Lower lobe of right lung (tissue), 2 donors: ENCODE measurements at places on chromosomes 11 and 22.

GRCh38 chr11:27390318-27391295, 27.6 kb upstream of the CCDC34 start:
- H3K4me3 ChIP-seq = no peak overlapping the region
- no peak overlapping the region for H3K27ac ChIP-seq
- DNase-seq = no peak
- H3K27me3 ChIP-seq = no peaks in the 10 kb centered on the region
- H3K4me1 ChIP-seq = peaks cover 1% of the 10 kb centered on the region

- no peak overlapping the region for H3K27ac ChIP-seq
- no peak overlapping the region for H3K4me3 ChIP-seq
- peaks cover 50% of the 10 kb centered on the region for H3K27me3 ChIP-seq
- peak; percentile 37 for DNase-seq
- H3K36me3 ChIP-seq = no peaks in the 10 kb centered on the region
- H3K4me1 ChIP-seq = no peaks in the 10 kb centered on the region
These were observed 456.9 kb downstream of the BRD1 start for GRCh38 chr22:49370627-49371301.

GRCh38 chr11:123246749-123247495, 51.9 kb upstream of the CLMP start:
- no peaks in the 10 kb centered on the region for H3K27me3 ChIP-seq
- H3K4me3 ChIP-seq = no peak overlapping the region
- DNase-seq = peak; percentile 85
- H3K4me1 ChIP-seq = no peaks in the 10 kb centered on the region
- no peak overlapping the region for H3K27ac ChIP-seq

GRCh38 chr11:2899080-2899783, 13.7 kb upstream of the CDKN1C start:
- H3K27me3 ChIP-seq = no peaks in the 10 kb centered on the region
- peaks cover 58% of the 10 kb centered on the region for H3K4me1 ChIP-seq
- H3K4me3 ChIP-seq = no peak overlapping the region
- peak overlapping the region; percentile 74 for H3K27ac ChIP-seq
- DNase-seq = peak; percentile 67

GRCh38 chr11:114820621-114821020, 142.3 kb downstream of the NXPE2 start:
- no peak overlapping the region for H3K27ac ChIP-seq
- H3K4me3 ChIP-seq = no peak overlapping the region
- DNase-seq = no peak
- H3K36me3 ChIP-seq = no peaks in the 10 kb centered on the region
- no peaks in the 10 kb centered on the region for H3K4me1 ChIP-seq

- no peak overlapping the region for H3K4me3 ChIP-seq
- no peak overlapping the region for H3K27ac ChIP-seq
- H3K27me3 ChIP-seq = no peaks in the 10 kb centered on the region
- DNase-seq = no peak
- H3K4me1 ChIP-seq = no peaks in the 10 kb centered on the region
These were observed 10.0 kb upstream of the MTMR3 start for GRCh38 chr22:29872989-29873388.

- no peak for DNase-seq
- peaks cover 11% of the 10 kb centered on the region for H3K36me3 ChIP-seq
- H3K4me3 ChIP-seq = no peak overlapping the region
- H3K27me3 ChIP-seq = no peaks in the 10 kb centered on the region
These were observed 24.8 kb upstream of the ADORA2A start for GRCh38 chr22:24402460-24403192.

- H3K4me1 ChIP-seq = no peaks in the 10 kb centered on the region
- H3K27me3 ChIP-seq = peaks cover 7% of the 10 kb centered on the region
- H3K36me3 ChIP-seq = no peaks in the 10 kb centered on the region
- H3K4me3 ChIP-seq = no peak overlapping the region
- no peak for DNase-seq
- no peak overlapping the region for H3K27ac ChIP-seq
These were observed 25.4 kb upstream of the GRAMD1B start for GRCh38 chr11:123404676-123405075.

DNA sequence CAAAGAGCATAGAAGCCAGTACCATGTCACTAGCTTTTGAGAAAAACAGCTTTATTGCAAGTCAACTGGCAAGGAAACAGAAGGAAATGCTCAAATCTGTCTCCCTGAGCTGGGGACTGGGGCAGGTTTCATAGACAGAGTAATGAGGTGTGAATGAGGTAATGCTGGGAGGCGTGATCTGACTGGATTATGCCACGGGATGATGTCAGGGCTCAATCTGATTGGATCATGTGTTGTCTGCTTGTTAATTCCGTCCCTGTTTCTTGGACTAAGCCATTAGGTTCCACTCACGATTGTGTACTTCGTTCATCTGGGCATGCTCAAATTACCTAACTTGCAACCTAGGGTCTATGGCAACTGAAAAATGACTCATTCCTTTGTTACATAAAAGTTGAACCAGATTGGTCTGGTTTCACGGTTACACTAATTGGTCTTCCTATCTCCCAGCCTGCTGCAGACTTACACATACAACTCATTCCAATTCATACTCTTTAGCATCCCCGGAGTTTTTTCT, 20.2 kb upstream of the OR10A5 start:
- no peak overlapping the region for H3K27ac ChIP-seq
- H3K4me1 ChIP-seq = no peaks in the 10 kb centered on the region
- DNase-seq = no peak

GRCh38 chr11:44638032-44638431, 72.6 kb downstream of the CD82 start:
- H3K36me3 ChIP-seq = no peaks in the 10 kb centered on the region
- no peak for DNase-seq

DNA sequence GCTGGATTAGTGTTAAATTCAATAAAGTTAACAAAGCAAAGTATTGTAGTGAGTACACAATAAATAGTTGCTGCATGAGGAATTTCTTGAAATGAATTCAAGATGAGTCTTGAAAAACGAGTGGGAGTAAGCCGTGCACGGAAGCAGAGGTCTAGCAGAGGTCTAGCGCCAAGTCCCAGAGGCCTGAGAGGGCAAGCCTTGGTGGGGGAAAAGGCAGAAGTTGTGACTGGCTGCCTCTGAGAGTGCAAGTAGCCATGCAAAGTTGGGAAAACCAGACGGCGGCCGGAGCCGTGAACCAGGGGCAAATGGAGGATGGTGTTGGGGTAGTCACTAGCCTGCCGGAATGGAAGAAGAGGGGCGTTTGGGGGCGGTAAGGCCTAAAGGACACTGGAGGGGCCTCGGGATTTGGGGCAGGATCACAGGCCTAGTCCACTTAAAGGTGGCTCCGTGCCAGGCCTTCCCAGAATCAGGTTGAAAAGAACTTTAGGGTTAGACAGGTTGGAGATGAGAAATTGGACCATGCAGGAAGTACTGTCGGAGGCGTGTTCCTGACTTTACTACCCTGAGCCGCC, 379 bp upstream of the SLC3A2 start:
- no peaks in the 10 kb centered on the region for H3K27me3 ChIP-seq
- H3K36me3 ChIP-seq = peaks cover 31% of the 10 kb centered on the region
- DNase-seq = peak; percentile 71
- peak overlapping the region; percentile 99 for H3K27ac ChIP-seq
- peaks cover 53% of the 10 kb centered on the region for H3K4me1 ChIP-seq
- peak overlapping the region; percentile 93 for H3K4me3 ChIP-seq

GRCh38 chr11:69697469-69697843, 6.4 kb downstream of the FGF19 start:
- H3K36me3 ChIP-seq = no peaks in the 10 kb centered on the region
- peaks cover 65% of the 10 kb centered on the region for H3K27me3 ChIP-seq
- H3K27ac ChIP-seq = no peak overlapping the region
- no peak for DNase-seq

DNA sequence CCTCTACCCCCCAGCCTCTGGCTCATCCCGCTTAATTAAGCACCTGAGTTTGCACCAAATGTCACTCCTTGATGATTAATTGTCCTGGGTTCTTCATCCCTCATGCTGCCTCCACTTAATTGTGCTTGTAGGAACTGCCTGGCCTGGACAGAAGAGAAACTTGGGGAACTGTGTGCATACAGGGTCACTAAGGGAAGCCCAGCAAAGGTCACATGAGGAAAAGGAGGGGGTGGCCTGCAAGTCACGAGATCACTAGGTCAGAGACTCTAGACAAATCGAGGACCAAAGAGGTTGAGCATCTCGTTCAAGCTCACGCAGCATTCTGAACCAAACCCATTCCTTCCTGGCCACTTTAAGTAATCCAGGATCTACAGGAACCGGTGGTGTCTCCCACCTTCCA, 75.8 kb downstream of the PDE2A start:
- H3K4me3 ChIP-seq = no peak overlapping the region
- no peak for DNase-seq
- no peak overlapping the region for H3K27ac ChIP-seq
- peaks cover 12% of the 10 kb centered on the region for H3K27me3 ChIP-seq
- no peaks in the 10 kb centered on the region for H3K4me1 ChIP-seq
- no peaks in the 10 kb centered on the region for H3K36me3 ChIP-seq
